AG09309 (cell line): ENCODE measurements at places on chromosomes 1 and 21.

DNA sequence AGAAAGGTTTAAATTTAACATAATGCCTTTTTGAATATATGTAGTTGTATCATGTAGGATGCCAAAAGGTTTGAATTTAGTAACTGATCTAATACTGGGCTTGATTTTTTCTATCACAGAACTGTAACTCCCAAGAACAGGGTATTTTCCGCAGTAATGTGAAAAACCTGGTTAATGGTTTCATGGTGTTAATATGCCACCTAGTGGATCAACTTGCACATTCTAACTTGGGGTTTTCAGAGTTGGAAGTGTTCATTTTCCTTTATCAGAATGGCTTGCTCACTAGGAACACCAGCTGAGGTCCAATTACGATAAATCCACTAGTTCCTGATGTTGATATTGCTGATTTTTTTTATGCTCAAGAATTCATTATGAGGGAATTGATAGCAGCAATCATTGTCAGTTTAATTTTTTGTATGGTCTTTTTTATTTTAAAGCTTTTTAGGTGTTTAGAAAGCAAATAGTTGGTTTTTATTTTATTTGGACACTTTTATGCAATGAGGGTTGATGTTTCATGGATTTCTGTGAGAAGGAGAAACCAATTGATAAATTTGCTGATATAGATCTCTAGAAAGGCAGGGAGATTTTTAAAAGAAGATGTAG is 157.2 kb downstream of the PLA2G4A start:
- peak; percentile 32 for DNase-seq

DNA sequence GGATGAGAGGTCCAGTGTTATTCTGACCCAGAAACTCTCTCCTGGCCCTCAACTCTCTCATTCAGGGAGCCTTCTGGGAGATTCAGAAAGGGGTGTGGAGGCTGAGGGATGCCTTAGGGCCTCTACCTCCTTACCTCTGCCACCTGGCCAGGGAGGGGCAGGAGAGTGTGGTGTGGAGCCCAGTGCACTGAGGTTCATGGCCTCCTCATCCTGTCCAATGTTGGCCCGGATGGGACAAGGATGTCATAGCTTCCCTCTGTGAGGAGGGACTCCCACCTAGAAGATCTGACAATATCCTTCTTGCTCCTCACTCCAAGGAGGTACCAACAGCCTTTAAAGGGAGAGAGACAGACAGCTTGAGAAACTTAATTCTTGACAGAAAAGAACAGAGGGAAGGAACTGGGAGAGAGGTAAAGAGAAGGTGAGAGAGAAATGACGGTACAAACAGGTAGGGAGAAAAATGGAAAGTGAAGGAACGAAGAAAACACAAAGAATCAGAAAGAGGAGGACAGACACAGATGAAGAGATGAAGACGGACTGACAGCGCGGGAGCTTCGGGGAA is 779 bp downstream of the BEND5 start:
- DNase-seq, result no peak

DNA sequence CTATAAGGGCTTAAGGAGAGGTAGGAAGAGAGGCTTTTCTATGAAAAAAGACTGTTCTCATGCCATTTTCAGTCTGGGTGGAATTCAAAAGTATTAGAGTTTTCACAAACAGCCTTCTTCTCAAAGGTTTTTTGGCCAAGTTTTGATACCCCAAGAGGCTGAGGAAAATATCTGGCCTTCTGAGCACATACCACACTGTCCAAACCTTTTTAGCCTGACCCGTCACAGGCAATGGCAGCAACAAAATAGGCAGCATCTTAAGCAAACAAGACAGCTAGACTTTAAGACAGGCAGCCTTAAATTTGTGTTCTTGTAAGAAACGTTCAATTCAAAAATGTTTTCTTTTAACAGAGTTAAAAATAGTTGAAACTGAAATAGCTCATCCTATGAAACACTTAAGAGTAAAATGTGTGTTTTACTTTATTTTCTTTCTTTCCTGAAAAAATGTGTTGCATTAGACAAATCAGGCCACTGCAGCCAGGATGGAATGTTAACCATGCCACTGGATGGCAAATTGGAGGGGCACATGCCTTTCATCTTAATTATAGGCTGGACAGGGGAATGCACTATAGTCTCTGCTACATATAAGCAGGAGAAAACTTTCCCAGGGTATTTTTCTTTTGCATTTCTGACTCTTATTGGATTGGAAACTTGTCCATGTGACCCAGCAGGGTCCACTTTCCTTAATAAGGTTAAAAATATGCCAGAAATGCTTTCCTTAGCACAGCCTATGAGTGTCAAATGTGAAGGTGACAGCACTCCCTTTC is 315.0 kb downstream of the TGFB2 start:
- no peak for DNase-seq

DNA sequence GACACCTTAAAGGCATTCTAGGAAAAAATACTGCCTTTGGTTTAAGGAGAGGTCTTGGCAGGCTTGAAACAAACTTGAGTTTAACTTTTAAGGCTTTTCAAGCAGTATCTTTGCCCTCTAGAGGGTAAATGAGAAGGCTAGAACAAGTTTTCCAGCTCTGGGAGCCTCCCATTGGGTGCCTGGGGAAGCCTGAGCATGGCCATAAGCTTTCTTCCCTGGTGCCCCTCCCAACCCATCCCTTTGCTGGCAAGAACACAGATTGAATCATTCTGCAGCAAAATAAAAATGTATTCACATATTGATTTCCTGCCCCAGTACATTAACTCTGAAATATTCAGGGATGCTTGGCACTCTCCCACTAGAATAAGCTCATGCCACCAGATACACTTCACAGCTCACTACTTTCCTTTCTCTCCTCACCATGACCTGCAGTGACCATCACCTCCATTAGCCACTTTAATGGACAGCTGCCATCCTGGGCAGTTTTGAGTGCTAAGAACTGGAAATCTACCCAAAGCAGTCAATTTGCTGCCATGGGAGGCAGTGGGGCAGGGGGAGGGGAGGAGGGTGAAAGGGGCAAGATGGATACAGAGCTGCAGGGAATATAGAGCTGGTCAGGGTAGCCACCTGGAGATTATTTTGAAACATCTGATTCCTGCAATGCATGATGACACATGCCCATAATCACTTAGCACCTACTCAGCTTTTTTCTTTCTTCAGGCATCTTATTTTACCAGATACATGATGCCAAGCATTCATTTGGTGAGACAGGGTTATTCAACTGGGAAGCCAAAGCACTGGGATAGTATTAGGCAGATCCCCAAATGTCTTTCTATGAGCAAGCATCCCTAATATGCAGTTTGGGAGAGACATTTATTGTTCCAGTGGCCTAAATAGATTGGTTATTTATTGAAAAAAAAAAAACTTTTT is 140.6 kb downstream of the SYT2 start:
- no peak for DNase-seq

DNA sequence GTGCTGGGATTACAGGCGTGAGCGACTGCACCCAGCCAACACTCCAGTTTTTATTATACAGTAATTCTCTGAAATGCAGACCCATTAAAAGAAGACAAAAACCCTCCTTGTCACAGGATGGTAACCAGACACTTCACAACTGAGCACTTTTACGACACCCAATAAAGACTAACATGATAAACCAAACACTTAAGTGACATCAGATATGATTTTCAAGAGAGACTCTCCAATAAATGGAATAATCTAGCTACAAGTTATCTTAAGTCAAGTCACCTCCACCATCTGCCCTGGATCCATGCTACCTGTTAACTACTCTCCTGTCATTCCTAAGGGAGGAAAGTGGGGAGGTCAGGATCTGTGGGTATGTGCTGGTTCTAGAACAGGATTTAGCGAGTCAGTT is 5.6 kb downstream of the GNG12 start:
- no peak for DNase-seq

GRCh38 chr1:180002437-180002836 is 47.8 kb downstream of the CEP350 start:
- no peak for DNase-seq

DNA sequence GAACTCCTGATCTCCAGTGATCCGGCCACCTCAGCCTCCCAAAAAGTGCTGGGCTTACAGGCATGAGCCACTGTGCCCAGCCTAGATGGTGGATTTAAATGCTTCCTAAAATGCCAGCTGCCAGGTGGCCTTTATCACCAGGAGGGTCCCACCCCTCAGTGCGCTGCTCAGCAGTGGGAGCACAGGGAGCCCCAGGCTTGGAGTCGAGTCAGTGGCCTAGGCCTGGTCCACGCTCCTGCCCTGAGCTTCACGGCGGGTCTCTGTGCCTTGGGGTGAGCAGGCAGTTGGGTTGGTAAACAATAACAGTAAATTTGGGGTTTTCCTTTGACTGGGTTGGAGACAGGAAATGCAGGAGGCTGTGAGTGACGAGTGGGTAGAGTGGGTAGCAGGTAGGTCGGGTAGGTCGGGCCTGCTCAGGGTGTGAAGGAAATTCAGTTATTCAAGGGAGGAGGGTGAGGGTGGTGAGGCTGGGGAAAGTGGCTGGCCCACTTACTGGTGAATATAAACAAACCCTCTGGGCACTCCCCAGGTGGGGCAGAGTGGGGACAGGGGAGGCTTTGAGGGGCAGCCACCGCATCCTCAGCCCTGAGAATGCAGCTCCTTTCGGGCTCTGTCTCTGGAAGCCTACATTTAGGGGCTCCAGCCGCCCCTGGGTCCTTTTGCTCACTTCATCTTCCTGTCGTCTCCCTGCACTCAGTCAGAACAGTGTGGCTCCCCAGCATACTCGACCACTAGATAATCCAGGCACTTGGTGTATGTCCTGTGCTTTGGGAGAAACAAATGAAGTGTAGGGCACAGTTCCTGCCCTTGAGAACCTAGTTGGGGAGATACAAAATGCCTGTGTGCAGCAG is 33.5 kb upstream of the IL19 start:
- no peak for DNase-seq

DNA sequence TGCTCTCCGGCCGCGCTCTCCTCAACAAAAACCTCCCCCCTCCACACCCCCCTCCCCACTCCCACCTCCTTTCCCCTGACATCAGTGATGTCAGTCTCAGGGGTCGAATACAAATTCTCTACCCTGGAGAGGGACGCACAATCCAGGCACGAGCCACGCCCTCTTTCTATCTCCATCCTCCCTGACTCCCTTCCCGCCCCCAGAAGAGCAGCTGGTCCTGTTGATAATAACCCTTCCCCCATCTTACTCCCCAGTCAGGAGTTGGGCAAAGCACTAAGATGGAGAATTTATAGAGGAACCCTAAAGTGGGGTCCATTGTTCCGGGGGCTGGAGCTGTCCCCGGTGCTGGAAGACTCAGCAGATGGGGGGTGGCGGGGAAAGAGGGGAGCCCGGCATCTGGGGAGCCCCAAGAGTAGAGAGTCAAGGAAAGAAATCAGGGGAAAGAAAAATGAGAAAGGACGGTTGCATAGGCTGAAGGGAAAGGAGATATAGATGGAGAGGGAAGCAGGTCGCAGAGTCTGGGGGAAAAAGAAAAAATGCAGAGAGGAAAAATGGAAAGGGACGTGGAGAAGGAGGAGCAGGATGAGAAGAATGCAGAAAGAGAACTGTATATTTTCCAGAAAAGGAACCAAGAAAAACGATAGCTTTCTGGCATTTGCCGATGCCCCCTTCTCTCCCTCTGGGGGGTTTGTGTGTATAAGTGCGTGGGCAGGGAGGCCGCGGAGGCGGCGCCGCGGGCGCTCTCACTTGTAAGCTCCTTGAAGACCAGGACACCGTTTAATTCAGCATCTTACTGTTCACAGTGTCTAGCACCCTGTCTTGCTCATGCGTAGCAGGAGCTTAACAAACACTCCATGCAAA is at the start of gene CELF3:
CELF3 (minus strand) TSS at position 33 of the 861 bp plus-strand sequence. CDS start 783 bp downstream, outside the sequence.
- no peak for DNase-seq

DNA sequence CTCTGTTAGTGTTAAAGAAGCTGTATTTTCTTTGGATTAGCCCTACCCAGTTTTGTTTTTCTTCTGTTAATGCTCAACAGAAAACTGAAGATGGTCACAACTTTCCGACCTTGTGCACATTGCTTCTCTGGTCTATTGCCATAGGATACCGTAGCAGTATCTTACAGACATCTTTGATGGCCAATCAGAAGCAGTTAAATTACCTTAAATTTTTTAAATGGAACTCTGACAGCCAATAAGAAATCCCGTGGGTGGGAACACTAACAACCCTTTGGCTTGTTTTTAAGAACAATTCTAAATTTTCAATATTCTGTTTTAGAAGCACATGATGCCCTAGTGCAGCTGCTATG is 17.2 kb downstream of the NFYC start:
- DNase-seq, result peak; percentile 59

GRCh38 chr21:26320596-26320995 is 150.0 kb upstream of the APP start:
- DNase-seq, result no peak

- peak; percentile 39 for DNase-seq
Measured at GRCh38 chr1:170032531-170033280, 41.8 kb downstream of the KIFAP3 start.
